ENCODE measurements at places on chromosomes 1 and 21. TPM values are rescaled to one million over a fixed set of nuclear protein-coding genes. Genes with fewer than 3 reads are reported as not detected.

GRCh38 chr1:23577056-23578004, 18.0 kb upstream of the ID3 start:
- no peaks in the 10 kb centered on the region for H3K4me1 ChIP-seq
- no peak for DNase-seq
- no peaks in the 10 kb centered on the region for H3K36me3 ChIP-seq
- H3K27ac ChIP-seq = peak overlapping the region; percentile 74
- H3K27me3 ChIP-seq = no peaks in the 10 kb centered on the region

- no peak for DNase-seq
- H3K36me3 ChIP-seq = no peaks in the 10 kb centered on the region
- H3K4me1 ChIP-seq = peaks cover 7% of the 10 kb centered on the region
- no peak overlapping the region for H3K4me3 ChIP-seq
Measured at GRCh38 chr1:43716559-43717281, 9.4 kb downstream of the ST3GAL3 start.

- H3K4me1 ChIP-seq = no peaks in the 10 kb centered on the region
- H3K36me3 ChIP-seq = no peaks in the 10 kb centered on the region
Measured at GRCh38 chr1:1151306-1151705, 22.4 kb upstream of the TTLL10 start.

Gene TMEM183A
- 39.1 TPM for total RNA-seq

GRCh38 chr1:54808443-54809207, 7.5 kb upstream of the TTC22 start:
- H3K27me3 ChIP-seq = no peaks in the 10 kb centered on the region
- H3K4me1 ChIP-seq = no peaks in the 10 kb centered on the region
- H3K36me3 ChIP-seq = no peaks in the 10 kb centered on the region
- DNase-seq = no peak
- no peak overlapping the region for H3K27ac ChIP-seq

- H3K4me1 ChIP-seq = no peaks in the 10 kb centered on the region
- H3K36me3 ChIP-seq = no peaks in the 10 kb centered on the region
- no peaks in the 10 kb centered on the region for H3K27me3 ChIP-seq
- no peak overlapping the region for H3K27ac ChIP-seq
- H3K4me3 ChIP-seq = no peak overlapping the region
Measured at GRCh38 chr1:46528297-46528955, 23.0 kb downstream of the KNCN start.
